ENCODE measurements at places on chromosomes 13 and 19.
A peak's percentile ranks its signal among the peaks of the same experiment; 100 is the strongest.

DNA sequence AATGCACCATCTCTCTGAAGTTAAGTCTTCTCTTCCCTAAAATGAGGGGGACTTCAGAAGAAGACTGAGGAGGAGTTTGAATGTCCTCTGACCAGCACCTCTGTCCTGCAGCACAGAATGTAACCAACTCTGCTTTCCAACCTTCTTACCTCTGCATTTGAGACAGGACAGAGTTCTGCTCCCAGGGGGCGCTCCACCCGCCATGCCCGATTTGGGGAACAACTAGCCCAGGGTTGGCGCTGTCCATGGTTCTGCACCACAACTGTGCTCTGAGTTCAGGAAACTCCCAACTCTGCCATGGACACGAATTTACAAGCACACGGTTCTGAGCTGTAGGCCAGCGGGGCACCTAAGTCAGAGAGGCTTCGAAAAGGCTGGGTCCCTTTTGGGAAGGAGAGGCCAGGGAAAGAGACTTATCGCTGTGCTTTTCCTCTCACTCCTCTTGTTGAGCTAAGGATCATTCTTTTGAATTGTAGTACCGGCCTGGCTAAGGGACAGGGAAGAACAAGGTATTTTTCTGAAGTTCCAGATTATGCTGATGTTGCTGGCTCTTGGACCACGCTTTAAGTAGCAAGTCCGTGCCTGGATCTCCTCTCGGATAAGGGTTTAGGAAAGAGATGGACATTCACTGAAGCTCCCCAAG lies 22.2 kb downstream of the SIGLEC5 start:
- H3K36me3 ChIP-seq: peaks cover 22% of the 10 kb centered on the region
- no peak overlapping the region for H3K4me3 ChIP-seq
- peak; percentile 84 for DNase-seq
- peaks cover 10% of the 10 kb centered on the region for H3K4me1 ChIP-seq

DNA sequence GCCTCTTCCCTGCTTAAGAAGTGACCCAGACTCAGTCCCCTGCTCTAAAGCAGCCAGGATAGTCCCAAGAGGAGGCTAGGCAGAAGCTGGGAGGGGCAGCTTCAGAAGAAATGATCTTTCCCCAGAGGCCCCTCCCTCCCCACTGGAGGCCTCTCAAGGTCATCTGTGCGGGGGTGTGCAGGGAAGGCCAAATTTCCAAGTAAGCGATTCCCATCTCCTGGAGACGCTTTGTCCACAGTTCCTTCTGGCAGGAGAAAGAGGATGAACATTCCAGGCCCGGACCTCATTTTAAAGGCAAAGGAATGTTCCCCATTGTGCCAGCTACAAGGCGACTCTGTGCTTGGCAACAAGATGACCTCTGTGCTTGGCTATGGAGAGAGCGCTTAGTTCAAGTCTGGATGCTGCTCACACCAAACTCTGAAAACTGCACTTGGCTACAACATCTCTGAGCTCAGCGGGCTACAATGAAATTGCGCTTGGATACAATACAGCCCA lies 23.5 kb downstream of the COL5A3 start:
- H3K27me3 ChIP-seq: no peaks in the 10 kb centered on the region
- no peak for DNase-seq
- no peaks in the 10 kb centered on the region for H3K4me1 ChIP-seq
- no peak overlapping the region for H3K4me3 ChIP-seq
- H3K27ac ChIP-seq: no peak overlapping the region
- no peaks in the 10 kb centered on the region for H3K36me3 ChIP-seq

- H3K27ac ChIP-seq: peak overlapping the region; percentile 99
- H3K27me3 ChIP-seq: no peaks in the 10 kb centered on the region
- peak; percentile 85 for DNase-seq
- H3K4me3 ChIP-seq: peak overlapping the region; percentile 96
These were observed 626 bp upstream of the BCL3 start for GRCh38 chr19:44747739-44748425.

- peaks cover 40% of the 10 kb centered on the region for H3K36me3 ChIP-seq
- peaks cover 55% of the 10 kb centered on the region for H3K4me1 ChIP-seq
- H3K4me3 ChIP-seq: peak overlapping the region; percentile 100
- no peaks in the 10 kb centered on the region for H3K27me3 ChIP-seq
- DNase-seq: peak; percentile 95
- peak overlapping the region; percentile 63 for H3K27ac ChIP-seq
These were observed 1.6 kb downstream of the IGFLR1 start for GRCh38 chr19:35740423-35741202.

- no peaks in the 10 kb centered on the region for H3K4me1 ChIP-seq
- DNase-seq: no peak
- no peak overlapping the region for H3K4me3 ChIP-seq
- H3K27ac ChIP-seq: no peak overlapping the region
- H3K27me3 ChIP-seq: peaks cover 6% of the 10 kb centered on the region
- no peaks in the 10 kb centered on the region for H3K36me3 ChIP-seq
These were observed 15.2 kb downstream of the NDFIP2 start for GRCh38 chr13:79496188-79496587.

DNA sequence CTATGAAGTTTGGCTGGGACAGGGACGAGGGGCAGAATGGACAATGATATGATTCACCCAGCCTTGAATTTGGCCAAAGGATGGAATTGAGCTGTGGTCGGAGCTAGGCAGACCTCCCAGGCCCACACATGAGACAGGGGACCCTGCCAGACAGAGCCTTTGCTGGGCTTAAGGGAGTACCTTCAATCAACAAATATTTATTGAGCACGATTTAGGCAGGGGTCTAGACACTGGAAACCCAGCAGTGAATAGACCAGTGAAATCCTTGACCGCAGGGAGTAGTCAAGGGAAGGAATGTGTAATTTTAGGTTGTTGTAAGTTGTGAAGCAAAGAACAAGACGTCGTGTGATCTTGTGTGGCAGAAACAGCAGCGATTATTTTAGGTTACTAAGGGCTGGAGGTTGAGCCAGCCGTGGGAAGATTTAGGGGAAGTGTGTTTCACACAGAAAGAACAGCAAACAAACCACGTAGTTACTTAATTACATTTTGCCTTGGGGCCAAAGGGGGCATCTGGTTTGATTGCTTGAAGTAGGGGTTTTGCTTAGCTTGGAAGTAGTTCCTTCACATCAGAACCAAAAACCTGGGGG lies 16.9 kb upstream of the AP1M2 start:
- peak overlapping the region; percentile 79 for H3K27ac ChIP-seq
- H3K27me3 ChIP-seq: no peaks in the 10 kb centered on the region
- H3K4me1 ChIP-seq: peaks cover 33% of the 10 kb centered on the region
- H3K4me3 ChIP-seq: peak overlapping the region; percentile 92

- H3K27ac ChIP-seq: no peak within 1 kb of the TSS
- H3K27me3 ChIP-seq: no peaks in the 10 kb centered on the region
- H3K4me3 ChIP-seq: peak within 1 kb of the TSS; percentile 26
- DNase-seq: no peak
- peaks cover 39% of the 10 kb centered on the region for H3K4me1 ChIP-seq
These were observed at the start of gene ISYNA1 for GRCh38 chr19:18437491-18438330. Gene ISYNA1, minus strand, starts transcription at chr19:18438133. Its CDS starts 154 bp downstream, at chr19:18437979.

DNA sequence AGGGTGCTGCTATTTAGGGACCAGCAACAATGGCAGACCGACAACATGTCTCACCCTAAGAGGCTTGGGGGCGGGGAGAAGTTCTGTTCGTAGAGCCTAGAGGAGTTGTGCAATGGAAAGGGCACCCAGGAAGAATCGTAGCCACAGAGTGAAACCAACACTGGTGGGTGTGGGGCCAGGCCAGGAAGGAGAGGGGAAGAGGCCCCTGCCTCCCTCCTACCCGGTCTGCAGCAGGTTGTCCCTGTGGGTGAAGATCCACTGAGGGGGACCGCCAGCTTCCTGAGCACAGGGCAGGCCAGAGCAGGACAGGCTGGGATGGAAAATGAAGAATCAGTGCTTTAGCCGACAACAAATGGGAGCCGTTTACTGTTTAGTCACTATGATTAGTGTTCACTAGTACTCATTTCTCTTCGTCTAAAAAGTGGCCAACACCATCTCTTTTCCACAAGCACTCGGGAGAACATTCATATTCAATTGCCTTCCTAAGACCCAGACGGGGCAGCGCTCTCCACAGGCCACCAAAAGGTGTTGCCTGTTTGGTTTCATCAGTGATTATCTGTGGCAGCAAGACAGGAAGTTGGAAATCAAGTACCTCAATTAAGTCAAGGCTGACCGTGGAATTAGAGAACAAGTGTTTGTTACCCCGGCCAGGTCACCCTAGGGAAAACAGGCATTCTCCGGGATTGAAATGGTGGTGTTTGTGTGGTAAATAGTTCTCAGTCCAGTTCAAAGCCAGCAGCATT lies 1.1 kb upstream of the ATP11A start:
- H3K4me3 ChIP-seq: peak overlapping the region; percentile 61
- H3K4me1 ChIP-seq: peaks cover 44% of the 10 kb centered on the region
- no peaks in the 10 kb centered on the region for H3K27me3 ChIP-seq
- no peaks in the 10 kb centered on the region for H3K36me3 ChIP-seq
- H3K27ac ChIP-seq: peak overlapping the region; percentile 95
- DNase-seq: peak; percentile 85
